NCI-H2227 treated with DMSO at 0.1 percent for 48 hours (cell line): ENCODE measurements at places on chromosomes 2 and 18.

DNA sequence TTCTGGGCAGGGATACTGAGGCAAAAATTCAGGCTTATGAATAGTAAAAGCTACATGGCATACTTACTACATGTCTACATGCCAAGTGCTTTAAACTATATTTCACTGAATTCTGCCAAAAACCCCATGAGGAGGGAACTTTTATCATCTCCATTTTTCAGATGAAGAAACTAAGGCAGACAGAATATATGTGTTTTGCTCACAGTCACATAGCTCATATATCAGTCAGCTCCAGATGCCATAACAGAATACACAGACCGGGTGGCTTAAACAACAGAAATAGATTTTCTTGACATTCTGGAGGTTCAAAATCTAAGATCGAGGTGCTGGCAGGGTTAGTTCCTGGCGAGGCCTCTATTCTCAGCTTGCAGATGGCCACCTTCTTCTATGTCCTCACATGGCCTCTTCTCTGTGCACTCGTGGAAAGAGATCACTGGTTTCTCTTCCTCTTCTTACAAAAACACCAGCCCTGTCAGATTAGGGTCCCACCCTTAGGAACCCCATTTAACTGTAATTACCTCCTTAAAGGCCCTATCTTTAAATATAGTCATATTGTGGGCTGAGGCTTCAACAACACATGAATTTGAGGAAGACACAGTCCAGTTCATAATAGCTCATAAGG is 27.1 kb upstream of the CREB1 start:
- no peak for DNase-seq

DNA sequence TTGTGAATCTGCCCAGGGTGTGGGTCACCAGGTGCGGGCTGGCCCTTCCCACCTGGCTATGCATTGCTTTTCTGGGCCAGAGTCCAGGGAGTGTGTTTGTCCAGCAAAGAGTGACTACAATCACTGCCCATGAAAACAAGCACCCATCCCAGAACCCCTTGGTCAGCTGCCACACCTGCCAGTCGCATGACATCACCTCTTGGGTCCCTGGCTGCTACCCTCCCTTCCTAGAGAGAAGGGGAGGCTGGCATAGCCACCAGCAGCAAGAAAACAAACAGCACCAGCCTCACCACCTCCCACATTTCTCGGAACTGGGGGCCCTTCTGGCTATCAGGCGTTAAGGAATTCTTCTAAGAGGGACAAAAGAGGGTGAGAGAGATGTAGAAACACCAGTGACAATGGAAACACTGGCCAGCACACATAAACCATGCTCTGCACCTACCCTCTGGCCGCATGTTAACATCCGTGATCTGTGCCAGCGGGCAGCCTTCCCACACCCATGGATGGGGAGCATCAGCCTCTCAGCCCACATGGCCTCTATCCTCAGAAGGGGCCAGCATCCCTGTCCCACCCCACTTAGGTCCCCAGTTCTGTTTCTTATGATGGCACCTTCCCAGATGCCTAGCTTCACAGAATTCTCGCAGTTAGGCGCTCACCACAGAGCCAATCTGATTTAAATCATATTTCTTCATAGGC is 109.7 kb upstream of the GLI2 start:
- no peak for DNase-seq

DNA sequence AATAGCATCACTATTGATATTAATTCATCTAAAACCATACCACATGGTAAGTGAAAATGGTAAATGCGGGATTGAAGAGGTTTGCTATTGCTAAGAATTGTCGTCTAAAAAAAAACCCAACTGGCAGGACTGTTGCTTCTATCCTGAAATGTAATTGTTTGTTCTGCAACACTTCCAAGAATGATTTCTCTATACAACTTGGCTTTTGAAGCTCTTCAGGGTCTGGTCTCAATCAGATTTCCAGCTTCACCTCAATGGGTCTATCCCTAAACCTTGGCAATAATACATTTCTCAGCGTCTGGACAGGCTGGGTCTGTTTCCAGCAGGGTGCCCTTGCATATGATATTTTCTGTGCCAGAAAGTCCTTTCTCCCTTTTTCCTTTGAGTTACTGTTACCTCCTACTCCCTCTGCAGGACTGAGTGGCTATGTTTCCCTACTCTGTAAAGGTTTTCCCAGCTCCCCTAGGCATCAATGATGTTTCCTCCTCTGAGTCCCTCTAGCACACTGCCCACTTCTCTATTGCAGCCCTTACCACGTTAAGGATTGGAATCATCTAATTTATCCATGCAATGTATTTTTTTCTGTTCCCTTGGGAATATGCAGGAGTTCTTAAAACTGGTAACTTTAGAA is 118.2 kb upstream of the REV1 start:
- no peak for DNase-seq

GRCh38 chr2:70735071-70735470 is 32.9 kb downstream of the ADD2 start:
- no peak for DNase-seq

GRCh38 chr2:54947136-54947535 is 103.1 kb downstream of the RTN4 start:
- no peak for DNase-seq

DNA sequence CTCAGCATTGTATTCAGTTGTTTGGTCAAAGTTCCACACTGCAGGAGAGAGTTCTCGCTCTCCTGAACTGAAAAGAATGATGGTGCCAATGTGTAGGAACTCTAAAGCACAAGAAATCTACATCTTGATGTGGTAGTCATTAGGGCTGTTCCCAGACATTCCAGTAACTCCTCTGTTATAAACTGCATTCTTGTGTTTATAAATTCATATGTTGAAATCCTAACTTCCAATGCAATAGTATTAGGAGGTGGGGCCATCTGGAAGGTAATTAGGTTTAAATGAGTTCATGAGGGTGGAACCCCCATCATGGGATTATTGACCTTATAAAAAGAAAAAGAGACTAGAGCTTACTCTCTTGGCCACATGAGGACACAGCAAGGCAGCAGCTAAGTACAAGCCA is 239.6 kb downstream of the CDH20 start:
- no peak for DNase-seq

DNA sequence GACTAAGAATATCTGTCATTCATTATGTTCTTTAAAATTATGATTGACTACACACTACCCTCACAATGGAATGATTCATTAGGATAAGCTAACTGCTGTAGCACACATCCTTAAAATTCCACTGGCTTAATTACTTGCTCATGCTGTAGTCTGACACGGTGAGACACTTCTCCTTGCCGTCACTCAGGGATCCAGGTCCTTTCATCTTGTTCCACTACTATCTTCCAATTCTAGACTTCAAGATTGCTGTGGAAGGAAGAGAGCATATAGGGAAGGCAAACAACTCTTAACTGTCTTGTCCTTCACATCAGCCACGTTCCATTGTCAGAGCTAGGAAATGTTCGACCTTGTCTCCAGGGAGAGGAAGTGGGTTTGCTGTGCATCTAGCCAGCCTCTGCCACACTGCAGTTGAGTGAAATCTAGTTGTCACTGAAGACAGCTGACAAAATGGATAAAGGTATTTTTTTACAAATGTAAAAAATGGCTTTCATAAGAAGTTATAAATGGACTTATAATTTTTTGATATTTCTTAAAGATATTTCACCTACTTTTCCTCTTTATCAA is 30.1 kb downstream of the GREB1L start:
- DNase-seq: no peak

DNA sequence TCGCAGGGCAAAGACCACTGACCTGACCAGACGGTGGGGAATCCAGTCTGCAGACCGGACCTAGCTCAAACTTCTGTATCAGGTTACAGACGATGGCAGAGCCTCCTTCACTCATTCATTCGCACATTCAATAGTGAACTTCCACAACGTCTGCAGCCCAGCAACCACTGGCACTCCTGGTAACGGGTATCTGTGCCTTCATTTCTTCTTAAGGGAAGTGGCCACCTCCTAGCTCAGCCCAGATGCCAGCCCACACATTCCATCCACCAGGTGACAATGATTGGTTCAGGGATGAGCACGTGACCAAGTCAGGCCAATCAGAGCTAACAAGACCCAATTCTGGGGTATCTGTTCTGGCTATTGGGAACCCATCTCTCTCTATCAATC is 15.9 kb upstream of the ARMC9 start:
- DNase-seq: no peak

- no peak for DNase-seq
These were observed 187.8 kb upstream of the HDAC4 start for GRCh38 chr2:239588451-239589269.

GRCh38 chr18:23573626-23574431 is 12.5 kb downstream of the NPC1 start:
- no peak for DNase-seq

GRCh38 chr2:221555494-221555846 is 16.6 kb downstream of the EPHA4 start:
- no peak for DNase-seq

- DNase-seq: no peak
These were observed 276.5 kb downstream of the NBAS start for GRCh38 chr2:15284614-15285013.

DNA sequence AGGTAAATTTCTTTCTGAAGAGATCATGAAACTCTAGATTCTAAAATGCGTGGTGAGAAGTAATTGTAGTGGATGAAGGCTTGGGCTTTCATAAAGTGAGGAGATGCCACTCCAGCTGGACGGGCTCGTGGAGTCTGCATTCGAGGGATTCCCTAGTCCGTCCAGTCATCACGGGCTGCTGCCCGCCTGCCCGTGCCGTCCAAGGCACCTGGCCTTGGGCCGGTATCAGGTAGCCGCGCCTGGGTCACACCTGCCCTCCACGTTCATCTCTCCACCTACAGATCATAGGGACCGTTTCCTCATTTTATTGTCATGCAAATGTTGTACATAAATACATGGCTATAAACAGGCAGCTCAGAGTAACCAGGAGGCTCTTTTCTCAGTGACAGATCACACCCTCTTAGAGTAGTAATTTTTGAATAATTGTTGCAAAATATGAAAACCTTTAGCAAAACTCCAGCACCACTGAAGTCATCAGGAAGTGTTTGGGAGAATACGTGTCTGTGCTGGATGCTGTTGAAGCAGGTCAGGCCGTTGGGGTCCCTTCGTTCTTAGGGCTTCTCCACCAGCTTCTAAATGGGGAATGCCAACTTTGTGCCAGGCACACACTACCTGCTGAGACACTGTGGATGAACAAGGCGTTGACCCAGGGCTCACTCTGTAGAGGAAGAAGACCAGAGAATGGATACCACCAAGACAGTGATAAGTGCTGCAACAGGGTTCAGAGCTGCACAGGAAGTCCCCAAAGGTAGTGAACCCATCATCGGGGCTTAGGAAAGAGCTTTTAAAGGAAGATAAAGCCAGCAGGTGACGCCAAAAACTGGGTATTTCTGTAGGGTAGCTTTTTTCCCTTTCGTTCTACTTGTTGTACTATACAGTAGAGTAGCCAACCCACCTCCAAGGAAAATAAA is 112.5 kb downstream of the FAM210A start:
- no peak for DNase-seq

- no peak for DNase-seq
These were observed 38.6 kb downstream of the CABLES1 start for GRCh38 chr18:23173912-23174311.

- peak; percentile 86 for DNase-seq
These were observed 176.0 kb downstream of the SMAD2 start for GRCh38 chr18:47754311-47755101.

DNA sequence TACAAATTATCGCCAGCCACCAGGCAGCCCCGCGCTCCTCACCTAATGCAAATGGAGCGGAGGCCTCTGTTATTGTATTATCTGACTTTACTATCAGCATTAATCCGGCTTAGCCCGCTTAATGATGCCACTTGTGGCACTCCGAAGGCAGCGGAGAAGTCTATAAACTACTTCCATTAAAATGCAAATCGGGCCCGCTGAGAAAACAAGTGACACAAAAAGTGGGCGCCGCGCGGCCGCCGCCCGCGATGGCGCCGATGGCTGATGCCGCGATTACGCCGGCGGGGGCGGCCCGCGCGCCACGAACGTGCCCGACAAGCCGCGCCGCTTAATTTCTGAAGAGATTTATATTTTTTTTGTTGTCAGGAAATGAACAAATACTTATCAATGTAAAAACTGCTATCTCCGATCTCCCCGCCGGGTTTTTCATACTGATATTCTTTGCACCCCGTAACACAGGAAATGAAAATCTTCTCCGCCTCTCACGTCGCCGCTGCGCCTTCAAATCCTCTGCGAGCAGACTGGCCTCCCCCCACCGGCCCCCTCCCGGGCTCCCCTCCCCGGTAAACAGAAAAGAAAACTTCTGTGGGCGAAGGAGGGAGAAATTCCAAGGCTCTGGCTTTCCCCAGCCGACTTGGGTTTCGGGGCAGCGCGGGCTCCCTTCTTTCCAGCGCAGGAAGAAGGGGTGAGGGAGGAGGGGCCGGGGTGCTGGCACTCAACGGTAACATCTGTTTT is 221.8 kb downstream of the INSIG2 start:
- peak; percentile 74 for DNase-seq

DNA sequence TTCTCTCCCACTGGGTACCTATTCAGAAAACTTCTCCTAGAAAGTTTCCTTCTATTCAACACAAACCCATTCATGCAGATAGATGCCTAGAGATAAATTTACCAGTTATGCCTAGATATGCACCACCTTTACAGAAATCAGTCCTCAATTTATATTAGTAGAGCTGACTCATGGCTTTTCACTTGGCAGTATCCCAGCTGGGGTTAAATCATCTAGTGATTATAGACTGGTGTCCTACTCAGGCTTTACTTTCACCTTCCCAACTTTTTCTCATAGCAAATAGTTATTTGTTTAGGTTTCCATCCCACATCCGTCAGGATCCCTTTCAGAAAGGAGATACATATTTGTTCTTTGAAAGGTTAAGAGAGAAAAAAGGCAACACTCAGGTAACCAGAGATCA is 124.5 kb downstream of the AQP4 start:
- DNase-seq: no peak

- no peak for DNase-seq
These were observed 656.9 kb downstream of the DSC3 start for GRCh38 chr18:30385684-30386083.

DNA sequence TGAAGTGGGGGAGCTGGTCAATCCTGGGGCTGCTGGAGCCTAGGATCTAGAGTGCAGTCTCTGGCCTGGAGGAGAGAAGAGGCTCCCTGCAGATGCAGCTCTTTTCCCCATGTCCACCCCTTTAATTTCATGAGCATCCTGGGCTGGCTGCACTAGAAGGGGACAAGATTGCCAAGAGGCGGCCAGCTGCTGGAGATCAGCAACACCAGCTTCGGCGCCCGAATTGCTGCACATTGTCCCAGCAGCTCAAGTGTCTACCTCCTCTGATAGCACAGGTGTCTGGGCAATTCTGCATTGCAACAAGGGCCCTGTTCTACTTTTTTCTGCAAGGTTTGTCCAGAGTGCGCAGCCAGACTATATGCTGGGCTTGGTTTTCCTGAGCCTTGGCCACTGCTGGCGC is 125.7 kb downstream of the AGAP1 start:
- DNase-seq: no peak

DNA sequence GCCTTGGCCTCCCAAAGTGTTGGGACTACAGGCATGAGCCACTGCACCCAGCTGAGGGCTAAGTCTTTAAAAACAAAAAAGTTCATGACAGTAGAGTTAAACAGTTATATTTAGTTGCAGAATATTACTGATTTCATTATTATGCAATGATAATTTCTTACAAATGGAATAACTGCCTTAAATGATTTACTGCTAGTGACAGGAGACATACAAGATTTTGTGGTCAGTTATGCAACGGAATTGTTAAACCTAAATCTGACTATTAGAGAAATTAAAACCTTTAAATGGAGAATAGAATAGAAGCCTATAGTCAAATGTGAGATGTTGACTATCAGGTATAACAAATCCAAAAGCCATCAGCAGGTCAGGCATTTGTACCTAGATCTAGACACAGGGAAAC is 10.3 kb upstream of the DNAJC10 start:
- DNase-seq: no peak
